Activated naive CD4-positive, alpha-beta T cell (primary cell): ENCODE measurements at places on chromosomes 1 and 21.

GRCh38 chr1:51945591-51945990 is 44.9 kb downstream of the RAB3B start:
- no peak for DNase-seq

DNA sequence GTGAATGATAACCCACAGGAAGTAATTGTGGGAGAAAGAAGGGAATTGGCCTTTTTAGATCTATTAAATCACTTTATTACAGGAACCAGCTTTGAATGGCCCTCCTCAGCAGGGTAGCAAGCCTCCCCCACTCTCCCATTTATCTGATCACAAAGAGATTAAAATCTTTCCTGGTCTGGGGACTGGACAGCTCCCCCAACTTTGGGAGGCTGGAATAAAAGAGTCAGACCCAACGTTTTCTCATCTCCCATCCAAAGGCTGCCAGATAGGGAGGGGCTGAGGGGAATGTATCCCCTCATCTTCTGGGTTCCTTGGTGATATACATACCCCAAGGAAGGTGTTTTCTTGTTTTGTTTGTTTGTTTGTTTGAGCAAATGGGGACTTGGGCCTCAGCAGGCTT is 2.4 kb downstream of the LIN28A start:
- DNase-seq: no peak

DNA sequence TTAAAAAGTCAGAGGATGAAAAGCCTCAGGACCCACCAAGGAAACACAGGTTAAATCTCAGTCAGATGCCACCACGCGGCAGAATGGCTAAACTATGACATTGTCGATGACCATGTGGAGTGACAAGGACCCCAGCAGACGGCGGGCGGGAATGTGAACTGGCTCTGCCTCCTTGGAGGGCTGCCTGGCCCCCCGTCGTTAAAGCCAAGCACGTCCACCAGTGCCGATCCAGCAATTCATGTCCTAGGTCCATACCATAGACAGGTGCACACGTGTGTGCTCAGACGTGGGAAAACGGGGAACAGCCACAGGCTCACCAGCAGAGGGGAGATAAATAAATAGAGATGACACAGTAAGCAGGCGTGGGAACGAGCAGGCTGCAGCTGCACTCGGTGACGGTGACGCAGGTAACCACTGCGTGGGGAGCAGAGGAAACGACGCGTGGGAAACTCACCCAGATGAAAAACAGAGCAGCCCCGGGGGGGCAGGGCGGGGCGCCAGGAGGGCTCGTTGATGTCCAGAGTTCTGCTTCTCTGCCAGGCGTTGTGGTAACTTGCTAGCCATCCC is 28.3 kb upstream of the PCBP3 start:
- DNase-seq: peak; percentile 79

DNA sequence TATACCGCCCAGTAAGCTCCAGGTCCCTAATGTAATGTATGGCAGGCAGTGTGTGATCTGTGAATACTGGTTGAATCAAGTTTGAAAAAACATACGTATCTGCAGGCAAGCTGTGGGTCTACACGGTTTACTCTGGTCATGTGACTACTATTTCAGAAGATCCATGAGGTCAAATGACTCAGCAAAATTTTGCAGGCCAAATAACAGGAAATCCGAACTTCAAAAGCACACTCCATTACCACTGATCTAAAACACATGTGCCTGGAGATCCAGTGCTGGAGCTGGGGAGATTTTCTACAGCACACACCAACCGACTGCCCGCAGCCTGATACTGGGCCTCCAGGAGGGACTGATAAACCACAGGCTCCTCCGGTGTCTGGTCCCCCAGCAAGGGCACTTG is 64.5 kb upstream of the SLC44A3 start:
- no peak for DNase-seq

DNA sequence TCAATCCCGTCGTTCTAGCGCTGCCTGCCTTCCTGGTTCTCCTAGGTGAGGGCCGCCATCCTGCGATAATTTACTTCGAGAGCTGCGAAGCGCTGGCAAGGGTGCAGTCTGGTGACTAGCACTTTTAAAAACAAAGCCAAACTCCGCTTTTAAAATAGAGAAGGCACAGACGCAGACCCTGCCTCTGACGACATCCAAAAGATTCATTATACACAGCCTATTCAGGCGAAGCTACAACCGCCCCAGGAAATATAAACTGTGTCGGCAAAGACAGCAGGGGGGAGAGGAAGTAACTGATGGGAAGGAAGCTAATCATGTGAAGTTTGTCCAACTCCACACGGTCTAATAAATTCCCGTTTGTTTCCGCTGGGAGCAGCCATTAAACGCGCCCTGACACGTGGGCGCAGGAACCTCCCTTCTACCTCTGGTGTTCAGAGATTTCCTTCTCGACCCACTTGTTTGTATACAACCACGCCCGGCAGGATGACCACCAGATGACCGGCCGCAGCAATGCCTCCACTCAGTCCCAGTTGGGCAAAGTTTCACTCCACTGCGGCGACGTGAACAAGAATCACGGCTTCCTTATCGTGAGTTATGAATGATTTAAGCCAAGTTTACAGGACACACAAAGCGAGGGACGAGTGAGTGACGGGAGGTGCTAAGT is 1.3 kb downstream of the GNG12 start:
- no peak for DNase-seq
